ENCODE measurements at places on chromosomes 7 and 10.

DNA sequence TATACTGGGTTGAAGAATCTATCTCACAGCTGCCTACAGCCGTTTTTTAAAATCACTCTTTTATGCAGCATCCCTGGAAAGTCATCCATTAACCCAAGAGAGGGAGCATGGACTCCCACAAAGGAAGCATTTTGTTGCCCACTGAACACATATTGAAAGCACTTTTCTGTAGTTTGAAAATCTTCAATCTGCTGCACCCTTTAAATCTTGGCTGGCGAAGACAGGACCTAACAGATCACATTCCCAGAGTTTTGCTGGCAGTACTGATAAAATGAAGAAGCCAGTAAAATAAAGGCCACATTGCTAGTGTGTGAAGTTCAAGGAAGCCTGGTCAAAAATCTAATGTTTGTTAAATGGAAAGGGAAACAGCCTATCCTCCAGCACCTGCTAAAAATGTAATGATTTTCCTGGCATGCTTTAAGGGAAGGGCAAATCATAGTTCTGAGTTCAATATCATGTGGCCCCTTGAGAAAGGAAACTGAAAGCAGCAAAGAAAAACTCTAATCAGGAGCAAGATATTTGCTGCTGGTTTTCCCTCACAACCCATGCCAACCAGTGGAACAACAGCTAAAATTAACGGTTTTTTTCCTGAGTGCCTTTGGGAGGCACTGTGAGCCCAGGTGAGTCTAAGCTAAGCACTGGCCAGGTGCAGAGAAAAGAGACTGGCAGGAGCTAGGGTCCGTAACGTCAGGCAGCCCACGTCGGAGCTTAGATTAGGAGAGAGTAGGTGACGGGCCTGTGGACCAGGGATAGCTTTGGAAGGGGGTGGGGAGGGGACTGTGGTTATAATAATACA, 97.9 kb upstream of the PALS2 start:
- no peak for DNase-seq

DNA sequence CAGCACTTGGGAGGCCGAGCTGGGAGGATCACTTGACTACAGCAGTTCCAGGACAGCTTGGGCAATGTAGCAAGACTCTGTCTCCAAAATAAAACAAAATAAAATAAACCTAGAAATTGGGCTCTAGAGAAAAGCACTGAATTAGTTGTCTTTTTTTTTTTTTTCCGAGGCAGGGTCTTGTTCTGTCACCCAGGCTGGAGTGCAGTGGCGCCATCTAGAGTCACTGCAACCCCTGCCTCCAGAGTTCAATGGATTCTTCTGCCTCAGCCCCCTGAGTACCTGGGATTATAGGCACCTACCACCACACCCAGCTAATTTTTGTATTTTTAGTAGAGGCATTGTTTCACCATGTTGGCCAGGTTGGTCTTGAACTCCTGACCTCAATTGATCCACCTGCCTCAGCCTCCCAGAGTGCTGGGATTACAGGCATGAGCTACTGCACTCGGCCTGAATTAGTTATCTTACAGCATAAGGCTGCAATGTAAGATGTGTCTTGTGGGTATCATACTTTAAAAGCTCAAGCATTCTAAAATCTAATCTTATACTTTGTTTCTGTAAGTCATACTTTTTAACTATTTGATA, 12.8 kb downstream of the MEIG1 start:
- peak; percentile 9 for DNase-seq

- DNase-seq, result no peak
These were observed 14.9 kb downstream of the CCL26 start for GRCh38 chr7:75756991-75757676.

DNA sequence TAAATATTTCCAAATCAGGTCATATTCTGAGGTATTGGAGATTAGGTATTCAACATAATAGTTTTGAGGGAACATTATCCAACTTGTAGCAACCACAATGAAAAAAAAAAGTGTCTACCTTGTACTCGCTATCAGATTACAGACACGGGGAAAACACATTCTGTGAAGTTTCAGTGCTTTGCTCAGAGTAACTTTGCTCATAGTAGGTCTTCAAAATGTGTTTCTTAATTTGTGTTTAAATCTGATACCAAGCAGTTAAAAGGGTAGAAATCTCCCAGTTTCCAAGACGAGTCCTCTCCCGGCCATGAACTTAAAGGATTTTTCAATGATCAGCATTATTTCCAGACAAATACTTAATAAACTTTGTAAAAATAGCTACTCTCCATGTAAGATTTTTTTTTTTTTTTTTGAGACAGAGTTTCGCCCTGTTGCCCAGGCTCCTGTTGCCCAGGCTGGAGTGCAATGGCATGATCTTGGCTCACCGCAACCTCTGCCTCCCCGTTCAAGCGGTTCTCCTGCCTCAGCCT, 39.2 kb downstream of the DDIT4 start:
- no peak for DNase-seq

DNA sequence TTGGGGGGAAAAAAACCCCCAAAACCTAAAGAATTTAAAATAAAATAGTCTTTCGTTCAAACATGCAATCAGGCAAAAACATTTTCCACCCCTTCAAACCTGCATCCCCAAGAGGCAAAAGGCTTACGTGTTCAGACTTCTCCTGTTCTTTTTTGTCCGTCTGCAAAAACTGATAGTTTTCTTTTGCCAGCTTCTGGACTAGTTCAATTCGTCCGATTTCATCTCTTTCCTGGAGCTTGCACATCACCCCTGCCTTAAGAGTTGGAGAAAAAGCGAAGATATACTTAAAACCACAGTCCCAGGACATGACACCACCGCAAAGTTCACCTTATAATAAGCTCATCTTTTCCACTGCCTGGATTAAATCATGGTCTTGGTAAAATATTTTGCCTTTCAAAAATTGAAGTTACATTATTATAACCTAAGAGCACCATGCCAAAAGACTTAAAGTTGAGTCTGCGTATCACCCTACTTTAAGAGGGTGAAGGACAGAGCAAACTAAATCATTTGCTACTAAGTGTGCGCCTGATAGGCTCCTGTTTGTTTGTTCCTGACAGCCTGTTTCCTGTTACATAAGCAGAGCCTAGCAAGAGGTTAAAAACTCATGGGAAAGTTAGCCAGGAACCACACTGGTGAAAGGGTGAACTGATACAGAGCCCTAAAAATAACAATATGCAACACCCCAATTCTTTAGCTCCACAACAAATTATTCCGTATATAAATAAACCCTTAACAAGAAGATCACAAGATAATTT, 137.0 kb downstream of the RAPGEF5 start:
- DNase-seq, result no peak

DNA sequence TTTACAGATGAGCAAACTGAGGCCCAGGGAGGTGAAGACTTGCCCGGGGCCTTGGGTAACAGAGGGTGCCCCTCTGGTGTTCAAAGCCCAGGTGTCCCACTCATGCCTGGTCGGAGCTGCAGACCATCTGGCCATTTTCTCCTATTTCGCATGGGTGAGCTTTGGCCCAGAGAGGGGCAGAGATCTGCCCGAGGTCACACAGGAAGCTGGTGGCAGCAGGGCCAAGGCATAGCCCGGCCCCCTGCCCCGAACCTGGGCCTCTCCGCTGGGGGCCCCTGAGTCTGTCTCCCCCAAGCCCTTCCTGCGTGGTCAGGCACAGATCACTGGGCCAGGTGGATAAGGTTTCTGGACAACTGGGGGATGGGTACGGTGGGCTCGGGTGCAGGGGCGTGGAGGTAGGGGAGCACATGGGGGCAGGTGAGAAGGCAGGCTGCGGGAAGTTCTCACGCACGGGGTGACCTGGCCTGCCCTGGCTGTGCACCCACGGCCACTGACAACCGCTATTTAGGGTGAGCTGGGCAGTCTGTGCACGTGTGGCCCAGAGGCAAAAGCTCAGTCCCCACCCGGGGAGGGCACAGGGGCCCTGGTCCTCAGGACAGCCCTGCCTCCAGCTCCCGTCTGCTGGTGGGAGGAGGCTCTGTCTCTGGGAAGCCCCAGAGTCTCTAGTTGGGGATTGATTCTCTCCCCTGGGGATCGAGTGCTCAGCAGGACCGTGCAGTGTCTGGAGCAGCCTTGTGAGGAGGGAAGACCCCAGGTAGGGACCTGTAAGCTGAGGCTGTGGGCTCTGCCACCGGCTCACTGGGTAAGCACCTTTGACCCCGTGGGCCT, 68.6 kb downstream of the UNCX start:
- DNase-seq, result no peak

GRCh38 chr7:41711283-41712064, 8.6 kb upstream of the INHBA start:
- DNase-seq, result no peak

DNA sequence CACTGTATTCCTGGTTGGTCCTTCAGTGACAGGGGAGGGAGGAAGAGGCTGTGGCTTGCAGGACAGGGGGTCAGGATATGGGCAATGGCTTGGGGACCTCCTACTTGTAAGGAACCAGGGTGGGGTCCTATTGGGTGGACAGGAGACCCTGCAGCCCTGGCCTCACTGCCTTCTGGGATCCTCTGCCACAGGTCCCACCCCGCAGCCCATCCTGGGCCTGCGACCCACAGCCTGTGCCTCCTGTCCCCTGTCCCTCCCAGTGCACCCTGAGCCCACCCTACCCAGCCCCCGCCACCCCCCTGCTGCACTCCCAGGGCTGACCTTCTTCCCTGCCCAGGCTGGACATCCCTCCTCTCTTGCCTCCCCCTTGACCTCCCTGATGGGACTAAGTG, 58.7 kb upstream of the MYL10 start:
- DNase-seq, result no peak

- no peak for DNase-seq
These were observed 38.3 kb upstream of the SRGN start for GRCh38 chr10:69049566-69049961.
